ENCODE measurements at places on chromosomes 1 and 21. TPM values are rescaled to one million over a fixed set of nuclear protein-coding genes. Genes with fewer than 3 reads are reported as not detected.

PPFIA4 gene
- 0.27 TPM for total RNA-seq

OR6K3 gene
- not detected for total RNA-seq

MXRA8 gene
- total RNA-seq: 46.0 TPM

PRAMEF26 gene
- not detected for total RNA-seq

FAM229A gene
- 0.12 TPM for total RNA-seq

PLPP3 gene
- 7.9 TPM for total RNA-seq

TBX19 gene
- total RNA-seq: 0.17 TPM

ELAVL4 gene
- 0.17 TPM for total RNA-seq

TNFRSF1B gene
- 0.93 TPM for total RNA-seq

VWA5B1 gene
- not detected for total RNA-seq

HORMAD1 gene
- total RNA-seq: not detected

CFHR1 gene
- total RNA-seq: 0.39 TPM

CDK18 gene
- total RNA-seq: 4.4 TPM

MX1 gene
- total RNA-seq: 39.6 TPM

ST3GAL3 gene
- total RNA-seq: 12.1 TPM

CHODL gene
- 0.35 TPM for total RNA-seq

RGS4 gene
- 0.25 TPM for total RNA-seq

OR2L8 gene
- total RNA-seq: not detected

LCE2A gene
- not detected for total RNA-seq

TDRD5 gene
- not detected for total RNA-seq

OPN3 gene
- total RNA-seq: 64.0 TPM

HHAT gene
- 3.3 TPM for total RNA-seq

KIF1B gene
- 13.6 TPM for total RNA-seq

SPRR2B gene
- not detected for total RNA-seq

S100B gene
- not detected for total RNA-seq

All from H4 (cell line).